ENCODE measurements at places on chromosomes 6 and 20. TPM values are rescaled to one million over a fixed set of nuclear protein-coding genes. Genes with fewer than 3 reads are reported as not detected.

Gene C6orf15
- not detected for total RNA-seq

Gene DOK5
- total RNA-seq, result 4.2 TPM

Gene DSP
- 23.6 TPM for total RNA-seq

Gene HLA-DMA
- 2.3 TPM for total RNA-seq

Measured in IMR-90 (cell line).